ENCODE measurements at places on chromosomes 13 and 19. TPM values are rescaled to one million over a fixed set of nuclear protein-coding genes. Genes with fewer than 3 reads are reported as not detected.

Gene PRTN3
- not detected for total RNA-seq

DNA sequence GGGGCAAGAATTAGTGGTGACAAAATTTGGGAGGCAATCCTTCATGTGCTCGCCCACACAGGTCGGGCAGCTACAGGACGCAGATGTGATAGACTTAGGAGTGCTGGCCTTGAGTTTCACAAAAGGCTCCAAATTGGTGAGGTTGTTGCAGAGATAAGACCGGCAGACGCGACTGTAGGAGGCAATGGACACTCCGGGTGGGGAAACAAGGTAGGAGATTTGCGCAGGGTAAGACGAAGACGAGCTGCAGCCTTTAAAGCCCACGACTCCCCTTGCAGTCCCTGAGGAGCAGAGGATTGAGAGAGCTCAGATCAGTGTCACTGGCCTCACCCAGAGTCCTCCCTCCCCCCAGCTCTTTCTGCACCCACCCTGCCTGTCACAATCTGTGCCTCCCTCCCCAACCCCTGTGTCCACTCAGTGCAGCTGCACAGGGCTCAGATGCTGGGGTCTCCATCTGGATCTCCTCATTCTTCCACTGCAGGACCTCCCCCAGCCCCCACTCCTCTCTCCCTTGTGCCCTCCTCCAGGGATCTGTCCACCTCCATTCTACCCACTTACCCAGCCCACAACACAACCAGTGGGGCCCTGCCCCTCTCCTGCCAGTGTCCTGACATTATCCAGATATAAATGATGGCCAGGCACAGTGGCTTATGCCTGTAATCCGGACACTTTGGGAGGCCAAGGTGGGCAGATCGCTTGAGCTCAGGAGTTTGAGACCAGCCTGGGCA lies 6.3 kb downstream of the LYPD4 start:
- DNase-seq, result no peak

- DNase-seq, result no peak
These were observed 71.9 kb downstream of the FLT1 start for GRCh38 chr13:28423010-28423409.

- DNase-seq, result no peak
These were observed 108.1 kb upstream of the SOX1 start for GRCh38 chr13:111958612-111959395.
